ENCODE measurements at places on chromosomes 16 and 17.

GRCh38 chr16:88498576-88499208 is 45.6 kb downstream of the ZFPM1 start:
- no peak for DNase-seq

DNA sequence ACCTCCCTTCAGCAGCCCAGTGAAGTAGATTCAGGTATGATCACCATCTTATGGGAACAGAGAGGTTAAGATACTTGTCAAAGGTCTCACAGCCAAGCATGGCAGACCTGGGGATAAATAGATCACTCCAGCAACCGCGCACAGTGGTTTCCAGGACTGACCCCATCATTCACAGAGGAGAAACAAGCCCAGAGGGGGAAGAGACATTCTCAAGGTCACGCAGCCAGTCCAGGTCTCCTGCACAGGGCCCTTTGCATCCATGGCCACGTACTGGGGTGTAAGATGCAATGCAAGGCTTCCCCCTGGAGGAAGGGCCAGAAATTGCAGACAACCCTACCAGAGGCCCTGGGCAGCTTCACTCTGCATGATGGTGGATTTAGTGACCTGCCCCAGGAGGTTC is 19.9 kb downstream of the TLE7 start:
- DNase-seq, result peak; percentile 2

DNA sequence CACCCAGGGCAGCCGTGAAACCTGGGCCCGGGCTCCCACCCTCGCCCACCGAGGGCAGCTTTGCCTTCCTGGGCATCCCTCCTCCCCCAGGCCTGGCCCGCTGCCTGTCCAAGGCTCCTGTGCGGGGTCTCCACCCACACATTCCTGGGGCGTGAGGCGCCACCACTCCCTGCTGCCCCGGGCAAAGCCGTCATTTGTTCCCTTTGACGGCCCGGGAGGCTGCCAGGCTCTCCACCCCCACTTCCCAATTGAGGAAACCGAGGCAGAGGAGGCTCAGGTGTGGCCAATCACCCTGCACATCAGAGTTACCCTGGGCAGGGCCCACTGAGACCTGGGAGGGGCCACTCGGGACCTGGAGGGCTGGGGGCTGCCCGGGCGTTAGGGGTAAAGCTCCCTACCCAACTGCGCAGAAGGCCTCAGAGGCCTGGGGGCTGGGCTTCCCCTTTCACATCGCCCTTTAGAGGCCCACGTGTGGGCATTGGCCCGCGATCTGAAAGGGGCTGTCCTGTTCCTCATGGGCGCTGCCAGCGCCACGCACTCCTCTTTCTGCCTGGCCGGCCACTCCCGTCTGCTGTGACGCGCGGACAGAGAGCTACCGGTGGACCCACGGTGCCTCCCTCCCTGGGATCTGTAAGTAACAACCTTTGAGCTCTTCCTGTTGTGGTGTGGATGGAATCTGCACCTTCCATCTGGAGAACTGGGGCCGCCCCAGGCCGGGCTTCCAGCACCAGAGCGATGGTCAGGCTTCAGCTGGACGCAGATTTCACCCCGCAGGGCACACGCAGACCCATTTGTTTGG is at the start of gene MSLN:
MSLN (plus strand) TSS at position 190 of the 799 bp plus-strand sequence. CDS start 1,947 bp downstream, outside the sequence.
- DNase-seq, result peak; percentile 68

DNA sequence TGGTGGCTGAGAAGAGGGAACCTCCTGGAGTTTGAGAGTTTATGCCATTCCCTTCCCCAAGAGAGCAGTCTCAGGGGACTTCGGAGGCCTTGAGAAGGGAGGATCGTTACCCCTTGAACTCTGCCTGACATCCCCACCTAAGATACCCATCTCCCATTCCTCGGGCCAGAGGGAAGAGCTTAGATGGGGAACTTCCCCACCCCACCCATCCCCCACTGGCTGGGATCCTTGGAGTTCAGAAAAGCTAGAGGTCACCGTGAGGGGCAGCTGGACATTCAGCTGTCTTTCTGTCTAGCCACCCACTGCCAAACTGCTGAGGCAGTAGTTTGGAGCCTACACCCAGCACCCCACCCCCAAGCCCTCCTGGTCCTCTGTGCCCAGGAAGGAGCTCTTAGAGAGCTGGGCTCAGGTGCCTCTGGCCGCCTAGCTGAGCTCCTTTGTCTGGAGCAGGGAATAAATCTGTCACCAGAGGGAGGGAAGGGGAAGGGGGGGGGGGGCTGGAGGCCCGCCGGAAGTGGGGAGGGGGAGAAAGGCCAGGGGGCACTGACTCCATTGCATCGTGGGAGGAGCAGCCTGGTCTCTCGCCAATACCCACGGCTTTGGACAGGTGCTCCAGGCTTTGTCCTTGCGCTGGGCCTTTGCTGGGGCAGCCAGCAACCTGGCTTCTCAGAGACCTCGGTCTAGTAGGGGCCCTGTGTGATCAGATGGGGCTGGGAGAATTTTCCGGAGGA is 1.0 kb downstream of the HSD11B2 start:
- DNase-seq, result no peak

DNA sequence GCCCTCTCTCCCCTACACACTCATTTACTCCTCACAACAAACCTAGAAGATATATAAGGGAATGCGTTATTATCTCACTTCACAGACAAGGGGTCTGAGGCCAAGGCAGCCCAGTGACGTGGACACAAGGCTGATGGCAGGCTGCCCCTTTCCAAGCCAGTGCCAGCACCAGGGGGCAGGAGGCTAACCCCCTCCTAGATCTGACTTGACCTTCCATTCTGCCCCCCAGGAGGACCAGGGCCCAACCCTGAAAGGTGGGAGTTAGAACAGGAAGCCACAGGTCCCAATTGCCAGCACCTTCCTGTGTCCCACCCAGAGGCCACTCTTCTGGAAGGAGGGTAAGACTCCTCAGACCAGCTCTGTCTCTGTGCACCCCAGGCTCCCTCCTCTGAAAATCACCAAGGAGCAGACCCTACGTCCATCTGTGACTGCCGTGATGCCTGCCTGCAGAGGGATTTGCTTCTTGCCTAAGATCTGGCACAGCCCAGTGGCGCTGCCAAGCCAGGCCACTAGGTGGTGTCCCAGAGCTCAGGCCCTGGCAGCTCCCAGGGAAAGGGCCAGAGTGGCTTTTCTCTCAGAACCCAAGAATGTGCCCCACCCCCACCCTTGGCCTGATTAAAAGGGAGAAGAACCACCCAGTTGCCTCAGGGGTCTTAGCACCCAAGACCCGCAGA is 42.4 kb upstream of the MRPS23 start:
- peak; percentile 79 for DNase-seq

DNA sequence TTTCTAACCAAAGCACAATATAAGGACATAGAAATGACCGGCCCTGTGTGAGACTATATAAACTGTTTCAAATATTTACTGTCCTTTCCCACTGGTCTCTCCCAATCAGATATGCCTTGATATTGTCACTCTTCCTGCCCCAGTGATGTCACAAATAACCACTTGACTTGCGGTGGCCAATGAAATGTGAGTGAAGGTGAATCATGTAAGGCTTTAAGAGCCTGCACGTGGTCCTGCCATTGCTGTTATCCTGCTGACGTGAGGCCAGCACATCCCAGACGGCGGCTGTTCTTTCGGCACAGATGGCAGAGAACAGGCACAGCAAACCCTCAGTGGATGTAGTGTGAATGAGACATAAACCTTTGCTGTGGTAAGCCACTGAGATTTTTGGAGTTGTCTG is 5.4 kb upstream of the KLHL11 start:
- DNase-seq, result no peak

DNA sequence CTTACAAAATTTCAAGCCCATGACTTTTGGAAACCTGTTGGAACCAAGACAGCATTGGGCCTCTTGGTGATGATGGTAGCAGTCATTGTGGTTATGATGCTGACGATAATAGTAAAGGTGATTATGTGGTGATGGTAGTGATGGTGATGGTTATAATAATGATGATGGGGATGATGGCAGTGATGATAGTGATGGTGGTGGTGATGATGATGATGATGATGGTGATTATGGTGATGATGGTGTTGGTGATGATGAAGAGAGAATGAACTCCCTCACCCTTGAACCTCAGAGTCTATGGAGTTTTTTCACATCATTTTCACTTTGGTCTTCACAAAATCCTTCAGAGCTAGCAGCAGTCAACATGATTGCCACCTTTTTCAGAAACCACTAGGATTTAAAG is 105.3 kb upstream of the ASIC2 start:
- no peak for DNase-seq

GRCh38 chr17:65941356-65941899 is 250.5 kb downstream of the CEP112 start:
- DNase-seq, result no peak

GRCh38 chr16:2183671-2184070 is 12.7 kb downstream of the CASKIN1 start:
- DNase-seq, result no peak

DNA sequence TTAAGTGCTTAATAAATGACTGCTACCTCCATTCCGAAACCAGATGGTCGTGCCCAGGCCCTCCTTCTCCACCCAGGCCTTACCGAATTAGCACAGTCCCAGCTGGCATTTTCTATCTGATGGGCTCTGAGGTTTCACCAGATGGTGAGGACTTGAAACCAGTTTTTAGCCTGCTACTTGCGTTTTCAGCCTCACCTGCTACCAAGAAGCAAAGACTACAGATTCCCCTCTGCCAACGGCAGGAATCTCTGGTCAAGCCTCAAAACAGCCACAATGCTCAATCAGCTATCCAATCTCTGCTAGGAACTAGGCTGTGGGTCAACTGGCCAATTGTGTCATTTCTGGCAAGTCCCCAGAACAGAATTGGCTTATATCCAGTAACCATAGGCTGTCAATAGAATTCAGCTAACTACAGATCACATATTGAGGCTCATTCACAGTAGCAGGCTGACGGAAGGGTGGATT is 11.7 kb downstream of the PECAM1 start:
- no peak for DNase-seq
